Bone marrow (tissue), 2 donors: ENCODE measurements at places on chromosomes 1 and 21.

- DNase-seq: no peak
These were observed 3.6 kb upstream of the SMPDL3B start for GRCh38 chr1:27931184-27931583.

DNA sequence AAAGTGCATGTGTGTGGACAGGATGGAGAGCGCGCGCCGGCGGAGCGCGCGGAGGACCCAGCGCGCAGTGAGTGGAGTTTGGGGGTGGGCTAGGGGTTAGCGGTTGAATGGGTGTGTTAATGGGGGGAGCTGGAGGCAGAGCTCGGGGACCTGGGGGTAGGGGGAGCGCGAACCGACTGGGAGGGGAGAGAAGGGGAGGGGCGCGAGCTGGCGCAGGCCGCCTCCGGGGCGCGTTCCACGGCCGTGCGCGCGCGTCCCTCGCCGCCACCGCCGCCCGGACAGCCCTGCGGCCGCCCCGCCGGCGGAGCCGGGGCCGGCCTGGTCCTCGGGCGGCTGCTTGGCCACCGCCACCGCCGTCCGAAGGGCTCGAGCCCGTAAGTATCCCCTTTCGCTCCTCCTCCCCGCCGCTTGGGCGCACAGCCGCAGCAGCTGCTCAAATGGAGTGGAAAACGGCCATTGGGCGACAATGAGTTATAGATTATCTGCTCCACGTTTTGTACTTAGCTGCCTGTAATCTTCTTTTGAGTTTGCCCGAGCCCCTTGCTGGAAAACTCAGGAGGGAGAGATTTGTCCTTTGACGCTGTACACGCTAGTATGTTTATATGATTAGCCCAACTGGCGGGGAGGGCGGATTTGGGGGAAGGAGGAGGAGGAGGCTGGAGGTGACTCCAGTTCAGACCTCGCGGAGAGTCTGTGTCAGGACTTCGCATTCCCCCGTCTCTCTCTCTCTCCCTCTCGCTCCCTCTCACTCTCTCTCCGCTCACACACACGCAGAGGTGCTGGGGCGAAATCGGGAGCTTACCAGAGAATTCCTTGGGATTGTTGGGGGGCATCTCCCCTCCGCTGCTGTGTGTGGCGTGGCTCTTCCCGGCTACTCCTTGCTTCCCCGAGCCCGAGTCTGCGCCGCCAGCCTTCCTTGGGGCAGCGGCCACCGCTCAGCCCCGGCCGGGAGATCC is at the start of gene ADGRL2:
Gene ADGRL2, plus strand, starts transcription at position 240 of the 956 bp plus-strand sequence. CDS start 36,051 bp downstream, outside the sequence.
- no peak for DNase-seq

GRCh38 chr1:112807117-112807516 is 92.0 kb upstream of the PPM1J start:
- no peak for DNase-seq

DNA sequence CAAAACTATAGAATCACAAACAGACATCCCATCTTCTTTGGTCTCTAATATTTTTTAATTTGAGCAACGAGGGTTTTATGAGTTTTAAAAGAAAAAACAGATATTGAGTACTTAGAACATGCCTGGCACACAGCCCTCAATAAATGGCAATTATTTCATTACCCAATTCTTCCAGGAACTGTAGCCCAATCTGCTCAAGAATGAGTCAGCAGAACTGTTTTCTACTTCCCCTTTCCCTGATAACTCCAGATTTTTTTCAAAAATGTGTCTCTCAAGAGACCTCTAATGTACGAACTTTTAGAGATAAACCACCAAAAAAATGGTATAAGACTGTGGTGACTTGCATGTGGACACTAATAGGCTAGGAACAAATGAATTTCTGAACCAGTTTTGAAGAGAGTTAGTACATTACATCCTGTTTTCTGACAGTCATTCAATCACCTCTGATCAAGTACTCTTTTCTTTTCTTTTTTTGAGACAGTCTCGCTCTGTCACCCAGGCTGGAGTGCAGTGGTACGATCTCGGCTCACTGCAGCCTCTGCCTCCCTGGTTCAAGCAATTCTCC is 11.5 kb downstream of the ABL2 start:
- peak; percentile 77 for DNase-seq

DNA sequence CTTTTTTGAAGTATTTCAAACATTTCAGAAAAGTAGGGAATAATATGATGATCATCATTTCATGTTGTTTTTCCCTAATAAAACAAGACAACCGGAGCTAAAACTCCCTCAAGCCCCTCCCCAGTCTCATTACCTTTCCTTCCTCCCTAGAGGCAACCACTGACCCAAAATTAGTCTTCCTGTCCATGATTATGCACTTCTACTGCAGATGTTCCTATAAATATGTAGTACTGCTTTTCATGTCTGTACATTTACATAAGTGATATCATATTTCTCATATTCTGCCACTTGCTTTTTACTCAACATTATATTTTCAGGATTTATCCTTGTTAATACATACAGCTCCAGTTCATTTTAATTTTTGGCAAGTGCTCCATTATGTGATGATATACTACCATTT is 58.7 kb upstream of the GOLT1A start:
- no peak for DNase-seq

GRCh38 chr1:20376880-20377494 is 86.3 kb downstream of the VWA5B1 start:
- DNase-seq: peak; percentile 1

GRCh38 chr1:209850342-209850979 is 22.7 kb downstream of the UTP25 start:
- DNase-seq: no peak

DNA sequence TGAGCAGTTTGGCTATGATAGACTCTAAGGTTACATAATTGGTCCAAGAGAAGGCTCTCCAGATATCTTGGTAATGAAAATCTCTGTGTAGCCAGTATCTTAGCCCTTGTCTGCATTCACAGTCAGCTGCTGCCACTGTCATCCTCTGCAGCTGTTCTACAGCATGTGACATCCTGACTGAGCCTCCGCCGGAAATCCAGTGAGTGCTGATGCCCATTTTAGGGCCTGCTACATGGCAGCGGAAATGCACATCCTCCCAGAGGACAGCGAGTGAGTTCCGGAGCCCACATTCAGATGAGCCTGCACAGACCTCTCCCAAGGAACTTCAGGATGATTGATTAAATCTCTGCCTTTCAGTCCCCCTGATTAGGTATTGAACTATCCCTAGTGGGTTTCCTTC is 237.1 kb downstream of the HHIPL2 start:
- DNase-seq: no peak

- no peak for DNase-seq
These were observed 170.1 kb downstream of the TRIM33 start for GRCh38 chr1:114340892-114341291.

GRCh38 chr1:62237361-62237760 is 42.7 kb downstream of the L1TD1 start:
- DNase-seq: no peak
